Bronchial smooth muscle cell (primary cell): ENCODE measurements at places on chromosomes 16 and 17. TPM values are rescaled to one million over a fixed set of nuclear protein-coding genes. Genes with fewer than 3 reads are reported as not detected.

CLEC18A gene
- total RNA-seq, result under 0.01 and 0.52 TPM in 2 replicates

RASL10B gene
- total RNA-seq, result 1.1 and 1.3 TPM in 2 replicates

C17orf107 gene
- total RNA-seq, result 3.2 and 3.5 TPM in 2 replicates

COX10 gene
- 5.2 and 6.6 TPM in 2 replicates for total RNA-seq

CAPN15 gene
- 13.9 and 15.9 TPM in 2 replicates for total RNA-seq

KLHL10 gene
- 0.16 and 0.17 TPM in 2 replicates for total RNA-seq

SPNS3 gene
- not detected in 2 replicates for total RNA-seq

CENPN gene
- 4.9 and 9.3 TPM in 2 replicates for total RNA-seq

CD300LB gene
- not detected in 2 replicates for total RNA-seq

CCL14 gene
- not detected in 2 replicates for total RNA-seq

C1QTNF1 gene
- total RNA-seq, result 4.7 and 5.4 TPM in 2 replicates

GLG1 gene
- 141 and 145 TPM in 2 replicates for total RNA-seq

KRTAP9-8 gene
- not detected in 2 replicates for total RNA-seq

TP53TG3F gene
- total RNA-seq, result not detected in 2 replicates

RHOT1 gene
- 23.2 and 32.8 TPM in 2 replicates for total RNA-seq

PRSS33 gene
- not detected in 2 replicates for total RNA-seq

PLA2G10 gene
- not detected in 2 replicates for total RNA-seq

CFAP119 gene
- total RNA-seq, result 0.69 and 1.6 TPM in 2 replicates

NARF gene
- 17.7 and 38.7 TPM in 2 replicates for total RNA-seq

HBZ gene
- total RNA-seq, result not detected in 2 replicates

HEXIM2 gene
- 13.8 and 17.3 TPM in 2 replicates for total RNA-seq

OTOP3 gene
- total RNA-seq, result not detected in 2 replicates

KLHL11 gene
- 19.5 TPM in 2 replicates for total RNA-seq

ITGAD gene
- total RNA-seq, result not detected in 2 replicates

B3GNT9 gene
- total RNA-seq, result 30.4 and 30.6 TPM in 2 replicates

ABAT gene
- total RNA-seq, result 2.6 and 2.7 TPM in 2 replicates

KCNJ18 gene
- not detected in 2 replicates for total RNA-seq
